Left renal cortex interstitium (tissue), 4 donors: ENCODE measurements at places on chromosomes 13 and 19.

GRCh38 chr19:38433268-38433733 is at the start of gene RYR1:
Gene RYR1 (plus strand): TSS chr19:38433691. CDS start chr19:38433830, 139 bp downstream.
- DNase-seq: no peak

DNA sequence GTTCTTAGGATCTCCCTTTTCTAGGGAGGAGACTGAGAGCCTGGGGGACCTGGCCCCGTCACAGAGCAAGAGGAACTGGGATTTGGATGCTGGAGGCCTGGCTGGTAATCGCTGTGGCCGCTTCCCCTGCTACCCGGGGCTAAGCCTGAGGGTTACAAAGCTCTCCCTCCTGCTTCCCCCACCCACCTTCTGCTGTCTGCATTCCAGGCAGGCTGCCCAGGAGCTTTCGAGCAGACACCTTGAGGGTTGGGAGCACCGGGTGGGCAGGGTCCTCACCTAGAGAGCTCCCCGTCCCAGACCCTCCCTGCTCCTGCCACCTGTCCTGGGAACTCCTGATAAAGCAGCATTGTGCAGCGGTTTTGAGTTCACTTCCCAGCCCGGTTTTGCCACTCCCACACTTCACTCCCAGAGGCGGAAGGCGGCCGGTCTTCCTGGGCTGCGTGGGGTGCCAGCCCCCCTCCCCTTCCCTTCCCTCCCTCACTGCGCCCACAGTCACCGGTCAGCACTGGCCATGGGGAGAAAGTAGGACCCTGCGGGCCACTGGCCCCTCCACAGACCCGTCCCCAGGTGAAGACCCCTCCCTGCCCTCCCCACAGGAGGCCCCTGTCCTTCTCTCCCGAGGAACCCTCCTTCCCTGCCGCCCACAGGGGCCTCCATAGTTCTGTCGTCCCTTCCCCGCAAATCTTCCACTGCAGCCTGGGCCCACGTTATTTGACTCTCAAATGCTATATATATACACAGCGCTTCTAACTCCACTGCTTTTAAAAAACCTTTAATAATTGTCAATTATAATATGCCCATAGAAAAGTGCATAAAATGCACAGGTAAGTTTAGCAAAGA is 8.1 kb downstream of the PAK4 start:
- no peak for DNase-seq

DNA sequence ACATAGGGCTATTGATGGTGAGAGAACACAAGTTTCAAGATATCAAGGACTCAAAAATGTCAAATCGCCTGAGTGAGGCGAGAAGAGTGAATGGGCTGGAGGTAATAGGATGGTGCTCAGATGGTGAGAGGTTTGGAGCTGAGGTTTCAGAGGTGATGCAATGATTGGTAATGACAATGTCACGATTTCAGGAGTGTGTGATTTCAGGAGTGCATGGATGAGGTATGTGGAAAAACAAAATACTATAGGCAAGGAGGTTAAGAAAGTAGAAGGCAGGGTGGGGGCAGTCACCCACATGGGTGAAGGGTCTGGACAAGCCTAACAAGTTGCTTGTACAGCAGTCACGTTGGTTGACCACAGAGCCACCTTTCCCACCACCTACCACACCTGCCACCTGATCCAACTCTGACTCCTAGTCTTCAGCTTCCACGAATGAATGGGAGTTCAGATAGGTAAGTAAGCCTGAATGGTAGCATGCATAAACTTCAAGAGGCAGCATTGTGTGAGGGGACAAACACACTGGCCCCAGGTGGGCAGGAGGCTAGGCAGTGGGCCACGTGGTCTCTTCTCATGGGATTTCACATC is 71.5 kb downstream of the RUBCNL start:
- DNase-seq: no peak

DNA sequence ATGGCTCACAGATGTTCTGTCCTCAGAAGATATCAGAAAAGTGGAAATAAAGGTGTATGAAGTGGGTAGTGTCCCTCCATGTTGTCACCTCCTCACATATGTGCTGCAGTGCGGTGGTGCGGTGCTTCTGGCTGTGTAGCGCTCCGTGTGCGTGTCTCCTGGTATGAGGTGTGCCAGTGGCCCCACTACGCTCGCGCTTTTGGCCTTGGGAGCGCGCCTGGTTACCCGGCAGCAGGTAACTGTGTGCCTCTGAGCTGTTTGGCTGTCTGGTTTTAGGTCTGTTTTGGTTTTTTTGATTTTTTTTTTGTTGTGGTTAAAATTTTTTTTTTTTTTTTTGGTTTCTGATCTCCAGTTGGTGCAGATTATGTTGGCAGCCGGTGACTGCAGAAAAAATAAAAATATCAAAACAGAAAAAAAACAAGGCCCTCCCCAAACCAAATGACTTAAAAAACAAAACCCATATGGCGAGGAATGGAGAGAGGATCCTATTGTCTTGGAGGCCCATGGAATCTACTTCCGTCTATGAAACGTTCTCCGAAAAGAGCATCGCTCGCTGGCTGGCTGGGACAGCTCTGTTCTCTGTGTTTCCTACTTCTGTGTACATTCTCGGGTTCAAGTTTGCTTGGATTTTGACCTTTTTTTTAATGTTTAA is 7.9 kb downstream of the HNRNPL start:
- no peak for DNase-seq

- DNase-seq: no peak
Observed at GRCh38 chr19:46069806-46070341, 29.1 kb upstream of the IGFL4 start.

DNA sequence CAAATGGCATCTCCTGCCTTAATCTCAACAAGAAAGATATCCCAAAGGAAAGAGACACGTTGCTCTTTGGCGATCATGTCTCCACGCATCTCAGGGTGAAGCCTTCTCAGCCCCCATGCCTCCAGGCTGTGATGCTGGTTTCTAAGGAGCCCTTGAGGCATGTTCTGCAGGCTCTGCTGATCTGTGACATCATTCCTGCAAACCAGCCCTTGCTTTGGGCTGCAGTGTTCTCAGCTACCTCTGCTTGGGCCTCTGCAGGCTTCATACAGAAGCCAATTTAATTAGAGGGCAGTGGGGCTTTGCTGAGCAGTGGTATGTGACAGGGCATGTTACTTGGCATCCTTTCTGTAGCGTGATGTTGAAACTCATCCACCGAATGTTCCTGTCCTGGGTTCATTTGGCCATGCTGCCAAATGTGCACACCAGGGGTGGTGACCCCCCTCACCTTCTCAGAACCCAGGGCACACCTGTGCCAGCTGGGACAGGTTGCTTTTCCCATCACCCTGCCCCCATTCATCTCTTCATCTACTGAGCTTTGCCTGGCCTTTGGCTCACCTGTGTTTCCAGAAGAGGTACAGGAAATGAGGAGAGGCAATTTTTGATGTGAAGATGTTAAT is 230.9 kb downstream of the TEX29 start:
- DNase-seq: no peak

GRCh38 chr13:26412263-26412662 is 145.2 kb upstream of the WASF3 start:
- DNase-seq: no peak

GRCh38 chr19:6318772-6319171 is 14.6 kb downstream of the ACER1 start:
- DNase-seq: no peak
